Lower leg skin (tissue), 4 donors: ENCODE measurements at places on chromosomes 7 and 10.

DNA sequence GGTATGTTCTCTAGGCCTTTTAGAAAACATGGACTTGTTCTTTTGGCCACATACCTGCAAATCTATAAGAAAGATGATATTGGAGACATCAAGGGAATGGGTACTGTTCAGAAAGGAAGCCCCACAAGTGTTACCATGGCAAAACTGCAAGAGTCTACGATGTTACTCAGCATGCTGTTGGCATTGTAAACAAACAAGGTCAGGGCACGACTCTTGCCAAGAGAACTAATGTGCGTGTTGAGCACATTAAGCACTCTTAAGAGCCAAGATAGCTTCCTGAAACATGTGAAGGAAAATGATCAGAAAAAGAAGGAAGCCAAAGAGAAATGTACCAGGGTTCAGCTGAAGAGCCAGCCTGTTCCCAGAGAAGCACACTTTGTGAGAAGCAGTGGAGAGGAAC is 37.1 kb downstream of the SDK1 start:
- DNase-seq = no peak

- DNase-seq = no peak
These were observed 1.6 kb downstream of the SEPHS1 start for GRCh38 chr10:13346283-13347042.

GRCh38 chr10:100349672-100350071 is 2.6 kb downstream of the SCD start:
- DNase-seq = no peak

DNA sequence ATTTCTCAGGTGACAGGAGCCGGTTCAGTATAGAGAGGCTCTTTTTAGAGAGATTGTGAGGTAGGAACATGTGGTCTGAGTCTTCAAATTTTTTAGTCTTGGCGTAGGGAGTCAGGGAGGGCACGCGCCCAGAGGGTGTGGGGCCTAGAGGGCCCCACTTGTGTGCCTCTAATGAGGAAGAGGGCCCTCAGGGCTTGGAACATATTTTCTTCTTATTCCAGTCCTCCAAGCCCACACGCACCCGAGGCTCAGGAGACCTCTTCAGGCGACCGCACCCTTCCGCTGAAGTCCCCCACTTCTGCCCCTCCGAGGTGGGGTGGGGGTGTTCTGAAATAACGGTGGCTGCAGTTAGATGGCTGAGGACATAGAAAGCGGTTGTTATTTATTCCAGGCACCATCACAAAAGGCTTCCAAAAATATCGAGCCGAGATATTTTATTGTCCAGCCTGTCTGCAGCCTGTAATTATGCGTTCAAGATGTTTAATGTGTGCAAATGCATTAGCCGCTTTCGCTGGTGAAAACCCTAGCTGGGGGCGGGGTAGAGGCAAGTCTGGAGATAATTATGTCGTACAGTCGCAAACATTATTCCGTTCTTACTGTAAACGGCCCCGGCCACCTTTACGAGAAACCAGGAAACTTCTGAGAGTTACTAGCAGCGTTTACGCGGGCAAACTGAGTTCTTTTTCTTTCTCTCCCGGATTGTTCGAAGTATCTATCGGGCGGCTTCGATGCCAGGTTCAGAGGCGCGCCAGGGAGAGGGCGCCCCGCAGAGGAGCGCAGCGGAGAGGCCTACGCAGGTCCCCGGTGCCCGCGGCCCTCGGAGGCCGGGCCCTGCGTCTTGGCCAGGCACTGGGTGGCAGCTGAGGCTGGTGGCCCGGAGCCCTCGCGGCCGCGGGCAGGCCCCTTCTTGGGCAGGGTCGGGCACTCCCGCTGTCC is 12.9 kb upstream of the HOXA13 start:
- peak; percentile 49 for DNase-seq
